ENCODE measurements at places on chromosomes 12 and 14. TPM values are rescaled to one million over a fixed set of nuclear protein-coding genes. Genes with fewer than 3 reads are reported as not detected.

The SLC5A8 gene
- total RNA-seq: 0.07 TPM

GRCh38 chr12:111352296-111352993, 16.4 kb downstream of the PHETA1 start:
- DNase-seq: no peak

GRCh38 chr14:80805136-80805535, 136.4 kb downstream of the CEP128 start:
- DNase-seq: no peak

DNA sequence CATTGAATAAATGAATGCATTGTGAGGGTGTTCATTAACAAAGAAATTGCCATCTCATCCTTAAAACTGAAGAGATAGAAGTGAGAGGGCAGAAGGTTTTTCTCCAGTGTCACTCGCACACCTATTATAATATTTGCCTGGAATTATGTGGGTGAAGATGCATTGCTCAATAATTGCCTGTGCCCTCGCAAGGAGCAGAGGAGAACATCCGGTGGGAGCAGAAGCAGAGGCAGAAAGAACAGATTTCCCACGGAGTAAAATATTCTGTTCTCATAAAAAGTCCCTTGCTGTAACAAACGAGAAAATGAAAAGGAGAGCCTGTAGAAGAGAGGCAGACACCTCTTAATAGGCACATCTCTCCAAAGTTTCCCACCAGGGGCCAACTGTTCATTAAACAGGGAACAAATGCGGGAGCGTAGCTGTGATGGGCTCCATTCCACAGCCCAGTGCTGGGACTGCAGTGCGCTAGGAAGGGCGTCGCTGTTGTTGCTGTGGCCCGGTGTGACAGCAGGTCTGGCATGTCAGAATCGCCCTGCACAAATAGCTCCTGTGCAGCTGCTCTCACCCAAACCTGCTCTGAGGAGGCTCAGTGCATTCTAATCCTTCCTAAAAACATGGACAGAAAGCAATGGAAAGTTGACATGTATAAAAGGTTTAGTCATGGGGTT, 359.8 kb downstream of the APAF1 start:
- no peak for DNase-seq

GRCh38 chr12:110266381-110266960, 14.6 kb upstream of the ATP2A2 start:
- no peak for DNase-seq

GRCh38 chr12:117158096-117158495, 32.2 kb downstream of the FBXO21 start:
- DNase-seq: no peak

DNA sequence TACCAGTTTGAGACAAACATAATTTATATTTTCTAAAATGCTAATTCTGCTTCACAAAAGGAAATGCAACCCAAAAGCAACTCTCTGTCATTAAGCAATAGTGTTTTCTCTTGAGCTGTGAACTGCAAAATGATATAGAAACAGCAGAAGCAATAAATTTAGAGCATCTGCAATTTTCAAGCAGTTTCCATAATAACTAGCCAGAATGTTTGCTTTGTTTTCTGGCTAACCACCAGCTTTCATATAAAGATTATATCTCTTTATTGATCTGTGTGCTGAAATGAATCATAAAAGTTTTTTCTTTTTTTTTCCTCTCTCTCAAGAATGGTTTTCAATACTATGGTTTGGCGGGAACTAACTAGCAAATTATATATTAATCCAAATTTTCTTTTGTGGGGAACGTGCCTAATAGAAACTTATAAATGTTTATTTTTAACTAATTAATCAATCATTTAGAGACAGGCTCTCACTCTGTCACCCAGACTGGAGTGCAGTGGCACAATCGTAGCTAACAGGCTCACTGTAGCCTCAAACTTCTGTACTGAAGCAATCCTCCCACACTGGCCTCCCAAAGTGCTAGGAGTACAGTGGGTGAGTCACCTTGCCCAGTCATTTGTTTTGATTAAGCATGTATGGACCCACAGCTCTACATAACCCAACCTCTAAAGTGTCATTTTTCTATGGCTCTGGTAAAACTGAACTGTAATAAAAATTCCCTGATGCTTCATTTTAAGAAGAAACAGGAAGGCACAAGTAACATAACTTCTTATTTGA, 830.1 kb upstream of the MGAT4C start:
- DNase-seq: no peak

- no peak for DNase-seq
Observed at GRCh38 chr12:28793581-28794151, 355.4 kb upstream of the FAR2 start.

All from WTC11 (cell line).